T-helper 1 cell treated with Interleukin-12 subunit alpha and Interleukin-12 subunit beta and Interleukin-4 antibody, amounts not matched to agents 30 ng/mL and 1 ng/mL, for 36 hours (primary cell): ENCODE measurements at places on chromosomes 5 and 9. TPM values are rescaled to one million over a fixed set of nuclear protein-coding genes. Genes with fewer than 3 reads are reported as not detected.

The DIPK1B gene
- 0.29 and 0.37 TPM in 2 replicates for total RNA-seq

The LIX1 gene
- total RNA-seq, result not detected in 2 replicates

The GLRX gene
- total RNA-seq, result 56.4 and 65.9 TPM in 2 replicates

The FAT2 gene
- total RNA-seq, result not detected in 2 replicates

The GDNF gene
- not detected in 2 replicates for total RNA-seq

The COX7C gene
- 378 and 417 TPM in 2 replicates for total RNA-seq

The SLC4A9 gene
- total RNA-seq, result 0.10 and 0.29 TPM in 2 replicates

The C9 gene
- total RNA-seq, result not detected in 2 replicates

The PSD2 gene
- not detected in 2 replicates for total RNA-seq

The C1QTNF2 gene
- total RNA-seq, result not detected in 2 replicates

The LRRC70 gene
- 0.63 and 1.1 TPM in 2 replicates for total RNA-seq

The KDM3B gene
- total RNA-seq, result 63.9 and 68.5 TPM in 2 replicates

The ZFP2 gene
- total RNA-seq, result 0.24 and 0.32 TPM in 2 replicates

The GPSM1 gene
- 5.9 and 6.1 TPM in 2 replicates for total RNA-seq

The DOCK2 gene
- total RNA-seq, result 333 and 346 TPM in 2 replicates

The OBP2B gene
- total RNA-seq, result not detected in 2 replicates

The SLC2A6 gene
- 3.2 and 4.2 TPM in 2 replicates for total RNA-seq

The PCDHB10 gene
- not detected in 2 replicates for total RNA-seq

The NRARP gene
- total RNA-seq, result 1.5 and 1.8 TPM in 2 replicates

The RXFP3 gene
- not detected in 2 replicates for total RNA-seq

The PCAT7 gene
- not detected in 2 replicates for total RNA-seq

The PCDHB3 gene
- total RNA-seq, result not detected in 2 replicates

The C9orf50 gene
- not detected in 2 replicates for total RNA-seq

The ADAMTS19 gene
- total RNA-seq, result not detected in 2 replicates

The ACOT12 gene
- total RNA-seq, result not detected in 2 replicates

The ITGA2 gene
- 5.4 and 5.5 TPM in 2 replicates for total RNA-seq
